ENCODE measurements at places on chromosomes 4 and X.
A peak's percentile ranks its signal among the peaks of the same experiment; 100 is the strongest.

- DNase-seq = peak; percentile 40
Measured at GRCh38 chr4:164956766-164957643, 20.5 kb downstream of the TRIM61 start.

GRCh38 chr4:99832321-99832720 lies 15.7 kb downstream of the DAPP1 start:
- DNase-seq = no peak

DNA sequence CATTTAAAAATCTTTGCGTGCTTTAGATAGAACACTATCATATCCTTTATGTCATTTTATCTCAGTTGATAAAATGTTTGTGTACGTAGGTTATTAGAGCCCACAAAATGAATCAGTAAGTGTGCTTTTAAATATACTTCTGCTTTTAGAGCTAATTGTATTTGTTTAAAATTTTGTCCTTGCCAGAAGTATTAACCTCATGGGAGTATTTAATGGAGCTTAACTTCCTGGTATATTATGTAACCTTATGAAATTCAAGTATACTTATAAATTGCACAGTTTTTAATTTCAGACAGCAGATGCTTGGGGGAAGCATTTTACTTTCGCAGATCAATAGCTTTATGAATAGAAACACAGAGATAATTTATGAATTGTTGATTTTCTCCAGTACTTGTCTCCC lies 90.2 kb downstream of the DIPK2B start:
- DNase-seq = no peak

DNA sequence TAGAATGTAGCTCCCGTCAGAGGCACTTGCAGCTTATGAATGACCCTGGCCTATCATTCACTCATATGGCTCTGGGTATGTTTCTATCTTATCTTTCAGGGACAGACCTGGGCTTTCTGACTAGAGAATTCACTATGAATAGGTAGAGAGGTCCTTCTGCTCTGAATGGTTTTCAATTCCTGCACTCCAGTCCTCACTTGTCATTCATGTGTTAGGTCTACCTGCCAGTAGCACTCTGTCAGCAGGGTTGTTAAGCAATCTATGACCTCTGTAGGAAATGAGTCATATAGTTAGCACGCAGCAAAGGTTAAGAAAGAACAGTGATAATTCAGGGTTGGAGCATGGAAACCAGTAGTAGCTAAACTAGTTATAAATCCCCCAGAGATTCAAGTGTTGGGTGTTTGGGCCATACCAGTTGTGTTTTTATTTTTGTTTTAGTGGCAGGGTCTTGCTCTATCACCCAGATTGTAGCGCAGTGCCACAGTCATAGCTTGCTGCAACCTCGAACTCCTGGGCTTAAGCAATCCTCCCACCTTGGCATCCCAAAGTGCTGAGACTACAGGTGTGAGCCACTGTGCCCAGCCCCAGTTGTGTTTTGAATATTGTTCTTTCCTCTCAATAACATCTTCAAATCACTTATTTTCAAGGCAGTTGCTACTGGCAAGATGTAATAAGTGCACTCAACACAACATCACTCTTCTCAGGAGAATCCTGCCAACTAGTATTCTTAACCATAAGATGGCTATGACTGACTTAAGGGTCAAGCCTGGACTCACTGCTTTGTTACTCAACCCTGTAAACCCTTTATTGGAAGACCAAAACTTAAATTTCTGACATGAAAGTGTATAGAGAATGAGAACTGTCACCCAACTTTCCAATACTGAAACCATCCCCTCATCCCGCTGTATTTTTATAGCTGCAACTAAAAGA lies 25.1 kb downstream of the ARL13A start:
- peak; percentile 57 for DNase-seq

GRCh38 chrX:1945879-1946278 lies 331.0 kb downstream of the ASMT start:
- no peak for DNase-seq

All from COLO829 (cell line).